ENCODE measurements at places on chromosomes 6 and 20.

- DNase-seq: no peak
Measured at GRCh38 chr6:79600812-79601609, 30.1 kb upstream of the SH3BGRL2 start.

DNA sequence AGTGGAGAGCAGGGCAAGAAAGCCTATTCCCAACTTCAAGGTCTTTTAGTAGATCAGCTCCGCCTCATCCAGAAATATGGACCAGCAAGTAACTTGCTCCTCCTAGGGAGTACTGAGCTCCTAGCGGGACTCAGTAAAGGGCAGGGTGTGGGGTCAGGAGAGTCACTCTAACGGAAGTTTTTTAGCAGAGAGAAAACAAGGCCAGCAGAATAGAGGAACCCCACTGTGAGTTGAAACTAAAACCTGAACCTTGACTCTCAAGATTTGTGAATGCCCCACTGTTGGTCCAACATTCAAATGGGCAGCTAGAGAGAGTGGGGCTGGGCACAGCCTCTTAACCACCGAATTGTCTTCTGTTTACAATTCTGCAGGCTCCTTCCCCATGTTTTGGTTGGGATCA lies 244.8 kb downstream of the FARS2 start:
- no peak for DNase-seq

DNA sequence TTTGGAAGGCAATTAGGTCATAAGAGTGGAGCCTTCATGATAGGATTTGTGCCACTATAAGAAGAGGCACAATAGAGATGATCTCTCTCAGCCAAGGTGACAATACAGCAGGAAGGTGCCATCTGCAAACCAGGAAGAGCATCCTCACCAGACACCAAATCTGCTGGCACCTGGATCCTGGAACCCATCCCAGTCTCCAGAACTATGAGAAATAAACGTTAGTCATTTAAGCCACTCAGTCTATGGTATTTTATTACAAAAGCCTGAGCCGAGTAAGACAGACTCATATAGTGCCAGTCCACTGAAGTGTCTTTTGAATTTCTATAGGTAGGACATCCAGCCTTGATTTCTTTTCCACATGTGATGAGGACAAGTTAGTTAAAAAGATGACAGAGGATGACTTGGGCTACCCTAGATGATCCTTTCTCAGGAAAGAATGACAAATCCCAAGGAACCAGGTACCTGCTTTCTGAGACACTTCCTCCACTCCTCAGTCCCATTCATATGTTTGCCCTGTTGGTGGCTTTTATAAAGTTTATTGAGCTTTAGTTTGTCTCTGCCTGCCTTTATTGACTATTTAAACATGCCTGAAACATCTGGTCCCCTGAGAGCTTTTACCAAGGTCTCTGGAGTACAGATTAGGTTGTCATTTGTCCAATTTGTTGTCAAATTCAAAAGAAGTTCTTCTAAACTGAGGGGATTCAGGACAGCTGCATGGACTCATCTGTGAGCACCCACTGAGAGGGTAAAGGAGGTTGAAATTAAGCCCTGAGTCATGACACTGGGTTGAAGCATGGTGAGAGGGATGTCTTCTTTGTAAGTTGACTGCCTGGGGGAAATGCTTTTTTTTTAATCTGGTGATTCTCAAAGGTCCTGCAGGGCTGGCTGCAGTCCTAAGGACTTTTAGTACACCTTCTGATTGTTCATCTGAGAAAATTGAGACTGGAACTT lies 165.0 kb upstream of the PLCB4 start:
- no peak for DNase-seq

GRCh38 chr20:7214081-7214740 lies 446.7 kb downstream of the BMP2 start:
- no peak for DNase-seq

GRCh38 chr6:11323666-11324452 lies 91.4 kb upstream of the NEDD9 start:
- DNase-seq: no peak

DNA sequence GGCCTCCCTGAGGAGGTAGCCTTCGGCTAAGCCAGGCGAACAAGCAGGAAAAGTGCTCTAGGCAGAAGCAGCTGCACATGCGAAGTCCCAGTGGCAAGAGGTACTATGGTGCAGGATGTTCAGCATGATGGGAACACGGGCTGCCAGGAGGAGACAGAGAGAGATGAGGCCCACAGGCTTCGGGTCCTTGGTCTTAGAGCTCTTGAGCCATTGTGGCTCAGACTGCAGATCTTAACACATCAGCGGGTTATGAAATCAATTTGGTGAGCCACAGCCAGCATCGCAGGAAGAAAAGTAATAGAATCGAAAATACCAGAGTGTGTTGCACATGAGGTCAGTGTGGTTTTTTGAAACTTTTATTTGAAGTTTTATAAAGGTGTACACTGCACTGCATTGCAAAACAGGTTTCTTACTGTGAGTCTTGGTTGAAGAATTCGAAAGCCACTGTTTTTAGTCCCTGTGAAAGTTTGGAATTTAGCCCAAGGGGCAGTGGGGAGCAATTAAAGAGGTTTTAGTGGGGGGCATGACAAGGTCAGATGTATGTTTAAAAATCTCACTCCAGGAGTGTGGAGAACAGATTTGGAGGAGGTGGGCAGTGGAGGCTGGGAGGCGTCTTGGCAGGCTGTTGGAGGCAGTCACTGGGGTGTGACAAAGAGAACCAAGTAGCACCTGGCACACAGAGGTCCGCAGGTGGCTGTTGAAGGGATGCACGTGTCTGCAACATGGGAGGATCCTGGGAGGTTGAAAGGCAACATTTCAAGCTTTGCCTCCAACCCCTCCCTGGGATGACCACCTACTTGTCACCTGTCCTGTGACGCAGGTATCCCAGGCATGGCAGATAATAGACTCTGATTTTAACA lies 69.3 kb downstream of the EYA2 start:
- no peak for DNase-seq

DNA sequence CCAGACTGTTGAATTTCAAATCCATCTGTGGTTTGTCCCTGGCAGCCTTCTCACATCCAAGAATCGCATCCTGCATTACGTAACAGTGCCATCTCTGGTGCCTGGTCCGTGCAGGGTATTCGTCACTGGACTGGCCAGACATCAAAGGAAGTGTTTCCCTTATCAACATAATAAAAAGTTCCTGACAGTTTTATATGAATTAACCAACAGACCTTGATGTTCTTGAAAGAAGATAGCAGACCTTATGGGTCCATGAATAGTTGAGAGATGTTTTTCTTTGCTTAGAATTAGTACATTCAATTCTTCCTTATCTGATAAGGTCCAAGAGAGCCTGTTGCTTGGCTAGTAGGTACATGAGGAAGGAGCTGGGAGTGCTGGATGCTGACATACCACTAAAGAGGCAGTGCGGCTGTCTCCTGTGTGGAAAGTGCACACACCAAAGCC lies 77.6 kb downstream of the PHACTR2 start:
- peak; percentile 87 for DNase-seq

- DNase-seq: peak; percentile 77
Measured at GRCh38 chr6:158972241-158973233, 27.5 kb downstream of the RSPH3 start.

DNA sequence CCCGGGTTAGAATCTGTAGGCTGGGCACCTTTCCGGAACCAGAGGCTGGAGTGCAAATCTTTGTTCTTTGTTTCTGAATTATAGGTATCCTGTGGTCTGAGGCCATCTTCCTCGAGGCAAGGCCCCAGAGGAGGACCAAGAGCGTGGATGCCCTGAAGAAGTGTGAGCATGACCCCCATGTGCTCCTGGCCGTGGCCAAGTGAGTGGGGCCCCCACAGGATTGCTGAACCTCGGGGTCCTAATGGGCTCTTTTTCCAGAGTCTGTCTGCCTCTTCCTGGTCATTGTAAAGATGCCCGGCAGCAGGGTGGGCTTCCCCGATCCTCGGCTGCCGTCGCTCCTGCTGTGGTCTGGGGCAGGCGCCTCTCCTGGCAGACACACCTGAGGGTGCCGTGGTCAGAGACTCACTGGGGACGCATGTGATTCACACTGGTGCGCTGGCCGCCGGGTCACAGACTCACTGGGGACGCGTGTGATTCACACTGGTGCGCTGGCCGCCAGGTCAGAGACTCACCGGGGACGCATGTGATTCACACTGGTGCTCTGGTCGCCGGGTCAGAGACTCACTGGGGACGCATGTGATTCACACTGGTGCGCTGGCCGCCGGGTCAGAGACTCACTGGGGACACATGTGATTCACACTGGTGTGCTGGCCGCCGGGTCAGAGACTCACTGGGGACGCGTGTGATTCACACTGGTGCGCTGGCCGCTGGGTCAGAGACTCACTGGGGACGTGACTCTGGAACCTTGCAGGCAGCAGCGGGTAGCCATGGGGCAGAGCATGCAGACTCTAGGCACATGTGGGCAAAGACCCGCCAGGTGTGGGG lies 6.5 kb upstream of the C20orf204 start:
- DNase-seq: no peak

- no peak for DNase-seq
Measured at GRCh38 chr6:17653198-17653882, 53.2 kb downstream of the FAM8A1 start.

GRCh38 chr20:24657878-24658620 lies 188.6 kb downstream of the SYNDIG1 start:
- DNase-seq: peak; percentile 21

- no peak for DNase-seq
Measured at GRCh38 chr6:106227612-106228507, 97.7 kb downstream of the ATG5 start.

DNA sequence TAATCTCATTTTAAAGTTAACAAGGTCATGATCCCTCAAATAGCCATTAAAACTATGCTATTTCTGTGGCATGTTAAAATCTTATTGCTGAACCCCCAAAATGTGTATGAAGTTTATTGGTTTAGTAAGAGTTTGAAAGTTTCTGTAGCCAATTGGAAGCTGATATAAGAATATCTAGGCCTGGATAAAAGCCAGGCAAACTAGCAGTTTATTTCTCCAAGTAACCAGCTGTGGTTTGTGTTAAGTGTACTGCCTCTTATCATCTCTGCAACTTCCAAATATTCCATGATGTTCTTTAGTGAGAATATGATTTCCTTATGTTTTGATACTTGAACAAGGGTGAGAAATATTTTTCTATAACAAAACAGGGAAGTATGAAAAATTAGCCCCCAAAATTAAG lies 76.7 kb downstream of the PRSS35 start:
- no peak for DNase-seq

DNA sequence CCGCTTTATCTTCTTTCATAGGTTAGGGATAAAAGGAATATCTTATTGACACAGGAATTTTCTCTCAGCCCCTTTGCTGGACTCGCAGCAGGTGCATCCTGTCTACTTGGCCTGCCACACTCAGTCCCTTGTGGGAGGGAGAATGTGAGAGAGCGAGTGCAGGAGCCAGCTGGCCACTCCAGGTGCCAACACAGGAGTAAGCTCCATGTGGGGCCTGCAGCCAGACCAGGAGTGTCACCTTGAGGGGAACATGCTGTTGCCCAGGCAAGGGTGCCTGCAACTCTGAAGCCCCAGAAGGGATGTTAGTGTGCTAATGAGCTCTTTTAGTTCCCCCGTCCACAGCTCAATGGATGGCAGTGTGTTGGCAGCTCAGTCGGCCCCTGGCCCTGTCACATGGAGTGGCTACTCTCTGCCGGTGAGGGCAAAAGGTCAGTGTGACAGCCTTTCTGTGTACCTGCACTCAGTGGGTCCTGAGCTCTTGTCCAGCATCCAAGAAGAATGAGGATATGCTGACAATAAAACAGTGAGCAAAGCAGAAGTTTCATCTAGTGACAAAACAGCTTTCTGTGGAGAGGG lies 57.1 kb downstream of the CRYBG1 start:
- no peak for DNase-seq

GRCh38 chr20:36744764-36745191 lies 1.1 kb downstream of the NDRG3 start:
- DNase-seq: peak; percentile 43

DNA sequence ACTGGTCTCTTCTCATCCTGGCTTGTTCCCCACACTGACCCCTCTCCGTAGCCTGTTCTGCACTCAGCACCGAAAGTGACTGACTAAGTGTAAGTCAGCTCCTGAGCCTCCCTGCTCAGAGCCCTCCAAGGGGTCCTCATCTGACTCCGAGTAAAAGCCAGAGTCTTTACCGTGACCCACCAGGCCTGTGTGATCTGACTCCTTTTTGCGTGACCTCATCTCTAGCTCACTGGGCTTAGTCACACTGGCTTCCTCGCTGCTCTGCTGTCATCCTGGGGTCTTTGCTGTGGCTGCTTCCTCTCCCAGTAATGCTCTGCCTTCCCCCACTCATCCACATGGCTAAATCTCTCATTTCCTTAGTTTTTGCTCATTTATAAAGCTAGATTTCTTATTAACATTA lies 116.6 kb downstream of the PLCB4 start:
- DNase-seq: no peak

- DNase-seq: no peak
Measured at GRCh38 chr20:53480913-53481312, 112.7 kb downstream of the ZNF217 start.

GRCh38 chr6:72643214-72643613 lies 21.4 kb downstream of the KCNQ5 start:
- peak; percentile 55 for DNase-seq

GRCh38 chr6:30450909-30451841 lies 38.1 kb upstream of the HLA-E start:
- no peak for DNase-seq

GRCh38 chr6:169415179-169415578 lies 161.5 kb upstream of the THBS2 start:
- DNase-seq: no peak
